ENCODE measurements at places on chromosomes 5 and 9.

- DNase-seq, result peak; percentile 67
Measured at GRCh38 chr5:66653325-66653724, 57.1 kb downstream of the MAST4 start.

DNA sequence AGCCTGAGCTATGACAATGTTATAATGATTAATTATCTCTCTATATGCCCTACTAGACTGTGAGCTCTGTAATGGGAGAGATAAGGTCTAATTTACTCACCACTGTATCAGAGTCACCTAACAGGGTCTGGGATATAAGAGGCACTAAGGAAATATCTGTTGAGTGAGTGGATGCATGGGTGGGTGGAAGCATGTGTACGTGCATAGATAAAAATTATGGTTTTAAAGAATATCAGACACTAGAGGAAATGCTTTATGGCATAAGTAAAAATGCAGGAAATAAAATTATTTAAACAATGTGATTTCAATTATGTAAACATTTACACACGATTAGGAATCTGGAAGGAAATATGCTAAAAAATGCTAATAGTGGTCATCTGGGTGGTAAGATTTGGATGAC, 137.8 kb downstream of the SPOCK1 start:
- peak; percentile 66 for DNase-seq

- DNase-seq, result no peak
Measured at GRCh38 chr5:33363537-33363936, 77.2 kb upstream of the TARS1 start.

GRCh38 chr5:140322751-140323731, 20.1 kb upstream of the PFDN1 start:
- DNase-seq, result peak; percentile 95

DNA sequence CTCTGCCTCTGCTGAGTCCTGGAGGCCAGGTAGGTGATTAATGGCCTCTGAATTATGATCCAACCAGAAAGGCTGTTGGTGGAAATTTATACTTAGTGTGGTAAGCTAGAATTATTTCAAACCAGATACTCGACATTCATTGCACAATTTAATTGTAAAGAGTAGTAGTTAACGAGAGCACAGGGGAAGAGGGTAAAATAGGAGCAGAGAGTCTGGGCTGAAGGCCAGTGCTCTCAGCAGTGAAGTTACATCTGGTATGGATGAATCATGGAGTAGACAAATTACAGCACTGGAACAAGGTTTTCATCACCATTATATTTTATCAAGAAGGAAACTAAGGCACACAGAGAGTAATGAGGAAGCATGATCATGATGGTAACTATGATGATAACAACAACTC, 92.5 kb downstream of the TLR4 start:
- peak; percentile 48 for DNase-seq

DNA sequence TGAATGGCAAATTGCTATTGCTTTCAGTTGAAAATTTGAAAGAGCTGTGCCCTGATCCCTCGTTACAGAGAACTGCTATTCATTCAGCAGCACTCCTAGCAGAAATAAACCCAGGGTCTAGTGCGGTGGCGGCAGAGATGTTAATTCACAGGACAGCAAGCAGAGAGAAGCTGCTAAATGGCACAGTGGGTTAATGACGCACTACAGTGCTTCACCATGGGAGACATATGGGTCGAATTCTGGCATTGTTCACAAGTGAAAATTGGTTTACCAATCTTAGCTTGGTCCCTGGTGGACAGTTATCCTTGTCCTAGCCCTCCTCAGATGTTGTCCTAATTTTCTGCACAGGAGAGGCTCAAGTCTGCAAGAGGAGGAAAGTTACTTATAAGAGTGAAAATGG, 807.4 kb downstream of the TLE1 start:
- DNase-seq, result no peak

DNA sequence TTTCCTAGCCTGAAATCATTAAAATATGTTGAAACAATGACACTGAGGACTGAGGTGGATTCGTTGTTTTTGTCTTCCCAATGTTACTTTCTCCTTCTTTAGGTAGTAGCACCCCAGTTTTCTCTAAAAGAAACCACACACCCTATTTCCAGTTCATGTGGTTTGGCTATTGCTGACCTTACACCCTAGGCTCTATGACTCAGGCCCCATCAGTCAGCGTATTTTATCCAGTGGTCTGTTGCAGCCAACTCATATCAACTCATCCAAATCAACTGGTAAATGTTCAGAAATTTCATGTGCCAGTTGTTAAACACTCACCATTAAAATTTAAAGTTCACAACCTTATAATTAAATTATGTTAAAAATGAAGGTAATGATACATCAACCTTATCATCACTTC, 44.6 kb upstream of the NFIB start:
- no peak for DNase-seq

GRCh38 chr9:92395617-92396016, 8.8 kb downstream of the OGN start:
- DNase-seq, result no peak

- peak; percentile 31 for DNase-seq
Measured at GRCh38 chr9:126471084-126471624, 142.6 kb upstream of the LMX1B start.

DNA sequence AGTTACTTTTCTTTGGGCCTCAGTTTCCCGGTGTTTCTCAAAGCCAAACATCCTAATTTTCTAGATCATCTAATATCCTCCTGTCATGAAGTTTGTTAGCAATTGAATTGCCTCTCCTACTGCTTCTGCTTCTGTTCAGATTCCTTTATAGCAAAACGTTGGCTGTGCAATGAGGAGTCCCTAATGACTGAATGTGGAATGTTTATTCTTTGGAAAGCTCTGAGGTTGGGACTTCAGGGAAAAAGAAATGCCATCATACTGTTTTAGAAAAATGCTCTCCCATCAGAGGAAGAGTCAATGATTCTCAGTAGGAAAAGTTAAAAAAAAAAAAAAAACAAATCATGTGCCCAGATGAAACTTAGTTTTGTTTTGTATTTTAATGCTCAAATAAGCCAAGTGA, 268.7 kb upstream of the PAPPA start:
- DNase-seq, result no peak

GRCh38 chr5:8396756-8397155, 527.8 kb downstream of the MTRR start:
- no peak for DNase-seq

DNA sequence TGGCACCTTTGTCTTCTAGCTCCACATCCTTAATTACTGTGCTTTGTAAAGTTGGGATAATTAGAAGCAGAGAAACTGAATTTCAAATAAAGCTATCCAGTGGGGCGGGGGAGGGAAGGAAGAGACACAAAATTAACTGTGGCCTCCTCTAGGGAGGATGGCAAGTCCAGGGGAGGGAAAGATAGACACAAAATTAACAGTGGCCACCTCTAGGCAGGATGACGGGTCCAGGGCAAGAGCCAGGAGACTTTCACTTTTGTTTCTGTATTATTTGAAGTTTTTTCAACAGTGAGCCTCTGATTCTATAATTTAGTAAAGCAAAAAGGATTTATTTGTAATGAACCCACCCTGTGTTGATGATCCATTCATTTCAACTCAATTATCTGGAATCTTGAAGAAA, 335.9 kb downstream of the MSX2 start:
- DNase-seq, result no peak

GRCh38 chr5:123094237-123094918, 5.3 kb downstream of the PRDM6 start:
- DNase-seq, result no peak

DNA sequence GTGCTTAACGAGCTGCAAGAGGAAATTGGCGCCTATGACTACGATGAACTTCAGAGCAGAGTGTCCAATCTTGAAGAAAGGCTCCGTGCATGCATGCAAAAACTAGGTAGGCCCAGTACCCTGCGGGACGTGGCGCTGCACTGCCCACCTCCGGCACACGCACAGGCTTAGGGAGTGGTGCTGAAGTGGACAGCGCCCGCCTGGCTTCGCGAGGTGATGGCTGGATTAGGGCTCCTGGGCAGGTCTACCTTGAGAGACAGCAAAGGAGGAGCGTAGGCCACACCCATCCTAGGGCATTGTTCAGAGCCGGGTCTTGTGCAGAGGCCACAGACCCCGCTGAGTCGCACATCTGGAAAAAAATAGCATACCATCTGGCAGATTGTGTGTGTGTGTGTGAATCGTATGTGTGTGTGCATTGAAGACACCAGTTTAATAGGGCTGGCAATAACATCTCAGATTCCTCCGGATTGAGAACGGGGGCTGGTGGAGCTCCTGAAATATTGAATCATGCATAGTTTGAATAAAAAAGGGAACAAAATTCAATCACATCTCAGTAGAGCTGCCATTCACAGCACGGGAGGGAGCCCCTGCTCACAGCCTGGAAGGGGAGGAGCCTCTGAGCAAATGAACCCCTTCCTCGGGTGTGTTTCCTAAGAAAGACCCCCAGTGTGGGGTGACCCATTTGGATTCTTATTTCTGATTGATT, 11.1 kb downstream of the OLFM1 start:
- peak; percentile 20 for DNase-seq

GRCh38 chr5:148229840-148230239, 8.5 kb upstream of the MARCOL start:
- no peak for DNase-seq

GRCh38 chr5:169173372-169173771, 127.6 kb downstream of the SLIT3 start:
- peak; percentile 57 for DNase-seq

DNA sequence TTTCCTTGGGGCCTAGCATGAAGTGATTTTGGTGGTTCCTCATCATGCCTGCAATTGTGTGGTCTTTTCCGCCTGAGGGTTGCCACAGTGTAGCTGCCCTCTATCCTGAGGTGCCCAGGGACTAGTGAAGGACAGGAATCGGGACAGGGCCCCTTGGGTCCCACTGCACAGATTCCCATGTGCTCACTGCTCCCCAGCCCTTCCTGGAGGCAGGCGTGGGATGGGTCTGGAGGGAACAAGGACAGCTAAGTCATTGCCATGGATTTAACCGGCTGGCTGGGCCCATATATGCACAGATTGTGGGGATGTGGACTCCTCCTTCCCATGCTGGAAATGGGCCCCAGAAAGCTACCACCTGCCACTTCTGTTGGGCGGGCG, 122.3 kb upstream of the PITX1 start:
- DNase-seq, result no peak

GRCh38 chr9:2173170-2173569, 158.0 kb downstream of the SMARCA2 start:
- DNase-seq, result no peak

DNA sequence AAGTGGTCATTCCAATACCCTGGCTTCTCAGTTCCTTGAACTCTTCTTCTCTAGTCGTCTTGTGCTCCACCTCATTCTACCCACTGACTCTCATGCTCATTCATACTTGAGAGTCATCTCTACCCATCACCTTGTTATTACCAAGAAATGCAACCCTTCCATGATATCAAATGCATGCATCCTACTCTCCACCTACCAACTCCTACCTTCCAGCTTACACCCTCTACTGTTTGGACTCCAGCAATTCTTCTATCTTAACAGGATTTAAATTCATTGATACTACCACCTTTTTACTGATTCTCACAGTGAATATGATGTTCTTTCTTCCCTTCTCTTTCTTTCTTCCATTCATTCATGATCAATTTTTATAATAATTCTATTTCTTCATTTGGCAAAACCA, 30.7 kb downstream of the NRG2 start:
- no peak for DNase-seq

DNA sequence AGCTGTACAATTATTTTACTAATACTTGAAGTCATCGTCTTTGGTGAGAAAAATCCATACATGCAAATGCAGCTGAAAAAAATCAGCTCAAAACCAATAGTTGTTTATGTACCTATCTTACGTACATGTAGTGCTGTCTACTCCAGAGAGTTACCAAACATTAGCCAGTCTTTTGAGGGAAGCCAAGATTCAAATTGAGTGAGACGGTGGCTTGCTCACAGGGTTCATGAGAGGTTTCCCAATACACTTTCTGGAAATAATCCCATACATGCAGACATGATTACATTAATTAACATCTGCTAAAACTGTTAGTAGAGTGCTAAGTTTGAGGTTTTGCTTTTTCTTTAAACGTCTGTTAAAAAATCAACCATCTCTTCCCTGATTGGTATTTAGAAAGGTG, 2.3 kb downstream of the C9orf72 start:
- no peak for DNase-seq

DNA sequence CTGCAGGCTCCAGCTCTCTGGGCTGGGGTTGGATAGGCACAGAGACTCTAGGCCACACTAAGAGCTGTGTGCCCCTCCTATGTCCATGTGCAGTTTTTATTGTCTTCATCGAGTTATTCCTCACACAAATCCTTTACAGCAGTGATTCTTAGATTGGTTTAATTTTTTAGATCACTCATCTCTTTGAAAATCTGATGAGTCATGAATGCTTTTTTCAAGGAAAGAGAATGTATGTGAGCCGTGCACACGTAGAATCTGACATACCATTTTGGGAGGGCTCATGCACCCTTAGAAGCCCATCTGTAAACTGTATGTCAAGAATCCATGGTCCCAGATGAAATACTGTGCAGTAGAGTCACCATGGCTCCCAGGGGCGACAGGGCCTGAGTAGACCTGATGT, 100.7 kb upstream of the S1PR3 start:
- DNase-seq, result no peak

DNA sequence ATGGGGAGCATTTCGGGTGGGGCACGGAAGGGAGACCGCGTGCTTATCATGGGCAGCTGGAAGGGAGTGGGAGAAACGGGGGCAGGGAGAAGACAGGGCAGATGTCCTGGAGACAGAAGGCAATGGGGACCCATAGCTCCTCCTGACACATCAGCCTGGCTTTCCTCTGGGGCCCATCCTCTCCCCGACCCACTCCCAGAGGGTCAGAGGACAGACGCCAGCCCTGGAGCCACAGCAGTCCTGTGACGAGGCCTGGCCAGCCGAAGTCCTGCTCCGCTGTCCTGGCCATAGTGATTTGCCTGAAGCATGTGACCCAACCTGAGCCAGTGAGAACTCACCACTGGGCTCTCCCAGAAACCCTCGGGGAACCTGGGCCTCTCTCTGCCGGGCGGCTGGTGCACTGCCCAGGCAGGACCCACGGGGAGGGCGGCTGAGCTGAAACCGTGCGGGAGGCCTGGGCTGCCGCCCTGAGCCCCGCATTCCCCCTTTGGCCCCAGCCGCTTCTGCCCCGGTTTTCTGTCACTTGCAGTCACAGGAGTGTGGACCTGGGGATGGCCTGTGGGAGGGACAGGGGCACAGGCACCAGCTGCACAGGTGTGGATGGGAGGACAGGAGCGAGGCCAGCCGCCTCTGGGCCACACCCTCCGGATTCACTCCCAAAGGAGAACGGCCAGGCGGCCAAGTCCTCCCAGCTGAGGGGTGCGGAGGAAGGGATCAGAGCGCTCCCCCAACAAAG, 19.8 kb downstream of the ADAMTS2 start:
- no peak for DNase-seq

DNA sequence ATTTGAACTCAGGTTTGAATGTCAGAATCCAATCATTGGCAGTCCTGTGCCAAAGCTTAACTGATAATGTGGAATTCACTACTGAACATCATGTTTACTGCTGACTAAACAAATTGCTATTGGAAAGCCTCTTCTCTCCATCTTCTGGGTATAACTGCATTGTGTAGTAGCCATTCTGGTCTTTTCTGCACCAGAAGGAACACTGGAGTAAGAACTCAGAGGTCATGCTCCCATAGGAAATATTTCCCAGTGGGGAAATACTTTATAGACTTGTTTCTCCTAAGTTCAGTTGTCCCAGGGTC, 25.9 kb downstream of the SLC1A3 start:
- no peak for DNase-seq
